M059J (cell line): ENCODE measurements at places on chromosomes 2 and 18. TPM values are rescaled to one million over a fixed set of nuclear protein-coding genes. Genes with fewer than 3 reads are reported as not detected.

The ADAM17 gene
- total RNA-seq: 27.6 and 34.0 TPM in 2 replicates

The CASP10 gene
- 6.4 and 7.9 TPM in 2 replicates for total RNA-seq

The C2orf72 gene
- total RNA-seq: 1.1 and 1.6 TPM in 2 replicates

The RTP5 gene
- total RNA-seq: not detected in 2 replicates

The GLI2 gene
- 0.76 and 4.3 TPM in 2 replicates for total RNA-seq

The PAX8 gene
- 5.2 and 6.1 TPM in 2 replicates for total RNA-seq

The PIK3C3 gene
- 62.1 and 67.3 TPM in 2 replicates for total RNA-seq

The SEPTIN10 gene
- total RNA-seq: 47.0 and 74.5 TPM in 2 replicates

The SCN7A gene
- total RNA-seq: not detected in 2 replicates

The TDRD15 gene
- total RNA-seq: not detected in 2 replicates

The ATG9A gene
- total RNA-seq: 61.5 and 73.3 TPM in 2 replicates

GRCh38 chr2:96333708-96334107 lies 1.9 kb upstream of the NCAPH start:
- no peak for DNase-seq

GRCh38 chr2:233072838-233073237 lies 12.7 kb downstream of the INPP5D start:
- no peak for DNase-seq

- DNase-seq: no peak
These were observed 134.1 kb downstream of the COPS8 start for GRCh38 chr2:237219826-237220225.

- DNase-seq: peak; percentile 46
These were observed 86.0 kb downstream of the OSBPL6 start for GRCh38 chr2:178280244-178280852.

- DNase-seq: no peak
These were observed 59.9 kb downstream of the INPP4A start for GRCh38 chr2:98504381-98505109.

DNA sequence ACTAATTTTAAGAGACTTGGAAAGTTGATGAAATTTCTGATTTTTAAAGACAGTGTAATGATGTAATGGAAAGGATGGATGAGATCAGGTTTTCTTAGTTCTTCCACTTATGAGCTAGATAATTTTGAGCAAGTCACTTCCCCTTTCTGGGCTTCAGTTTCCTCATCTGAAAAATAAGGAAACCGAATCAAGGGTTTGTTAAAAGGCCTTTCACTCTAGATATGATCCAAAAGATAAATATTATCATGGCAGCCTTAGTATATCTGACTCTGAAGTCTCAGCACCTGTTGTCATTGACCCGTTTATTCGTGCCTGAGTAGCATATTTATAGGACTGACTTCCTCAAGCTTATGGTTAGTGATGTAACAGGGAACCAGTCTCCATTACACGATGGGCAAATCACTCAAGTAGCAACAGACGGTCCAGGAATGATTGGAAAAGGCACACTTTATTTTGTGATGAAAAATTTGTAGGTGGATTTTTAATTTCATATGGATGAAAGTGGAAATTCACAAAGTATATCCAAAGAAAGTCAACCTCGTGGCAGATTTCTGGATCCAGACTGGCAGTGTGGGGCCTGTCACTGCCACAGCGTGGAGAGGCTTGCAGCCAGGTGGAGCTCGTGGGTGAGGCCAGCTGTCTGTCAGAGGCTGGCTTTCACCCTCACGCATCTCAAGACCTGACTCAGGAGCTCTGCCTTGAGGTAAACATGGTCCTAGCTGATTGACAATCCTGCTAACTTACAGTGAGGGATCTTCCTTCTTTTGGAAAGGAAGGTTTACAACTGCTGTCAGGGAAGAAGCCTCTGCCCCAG lies 137.9 kb upstream of the CXCR4 start:
- DNase-seq: no peak

- DNase-seq: no peak
These were observed 2.4 kb upstream of the KCNF1 start for GRCh38 chr2:10909050-10909995.

DNA sequence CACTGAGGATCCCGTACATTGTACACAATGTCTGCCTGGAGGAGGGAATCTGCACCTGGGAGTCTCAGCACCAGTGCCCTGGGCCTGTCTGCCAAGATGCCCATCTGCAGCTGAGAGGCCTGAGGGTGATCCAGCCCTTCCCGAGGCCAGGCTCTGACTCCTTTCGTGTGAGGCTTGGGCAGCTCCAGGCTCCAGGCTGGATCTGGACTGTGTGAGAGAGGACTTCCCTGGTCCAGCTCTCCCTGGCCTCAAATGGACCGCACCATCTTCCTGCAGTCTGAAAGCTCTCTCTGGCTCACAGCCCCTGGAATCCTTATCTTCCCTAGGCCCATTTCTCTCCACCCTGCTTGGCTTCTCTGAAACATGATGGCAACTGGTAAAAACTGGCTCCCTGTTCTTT lies 324.6 kb downstream of the DYSF start:
- no peak for DNase-seq

- DNase-seq: peak; percentile 54
These were observed 65.6 kb downstream of the ATP8B1 start for GRCh38 chr18:57737400-57738060.

DNA sequence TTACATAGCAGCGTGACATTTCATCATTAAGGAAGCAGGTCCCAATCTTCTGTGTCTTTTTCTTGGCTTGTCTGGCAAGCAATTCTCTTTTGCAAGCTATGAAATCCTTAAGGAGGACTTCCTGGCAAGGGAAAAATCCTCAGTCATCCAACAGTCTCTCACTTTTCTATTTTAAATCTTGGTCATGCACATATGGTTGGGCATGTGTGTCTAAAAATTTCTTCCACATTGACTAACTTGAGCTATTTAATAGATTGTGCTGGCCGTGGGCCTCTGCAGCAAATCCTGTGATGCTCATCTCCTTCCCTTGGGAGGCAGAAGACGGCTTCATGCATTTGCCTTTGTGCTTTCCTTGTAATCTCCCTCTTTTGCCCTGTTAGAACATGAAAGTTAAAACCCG lies 634.3 kb upstream of the FANCL start:
- DNase-seq: no peak

DNA sequence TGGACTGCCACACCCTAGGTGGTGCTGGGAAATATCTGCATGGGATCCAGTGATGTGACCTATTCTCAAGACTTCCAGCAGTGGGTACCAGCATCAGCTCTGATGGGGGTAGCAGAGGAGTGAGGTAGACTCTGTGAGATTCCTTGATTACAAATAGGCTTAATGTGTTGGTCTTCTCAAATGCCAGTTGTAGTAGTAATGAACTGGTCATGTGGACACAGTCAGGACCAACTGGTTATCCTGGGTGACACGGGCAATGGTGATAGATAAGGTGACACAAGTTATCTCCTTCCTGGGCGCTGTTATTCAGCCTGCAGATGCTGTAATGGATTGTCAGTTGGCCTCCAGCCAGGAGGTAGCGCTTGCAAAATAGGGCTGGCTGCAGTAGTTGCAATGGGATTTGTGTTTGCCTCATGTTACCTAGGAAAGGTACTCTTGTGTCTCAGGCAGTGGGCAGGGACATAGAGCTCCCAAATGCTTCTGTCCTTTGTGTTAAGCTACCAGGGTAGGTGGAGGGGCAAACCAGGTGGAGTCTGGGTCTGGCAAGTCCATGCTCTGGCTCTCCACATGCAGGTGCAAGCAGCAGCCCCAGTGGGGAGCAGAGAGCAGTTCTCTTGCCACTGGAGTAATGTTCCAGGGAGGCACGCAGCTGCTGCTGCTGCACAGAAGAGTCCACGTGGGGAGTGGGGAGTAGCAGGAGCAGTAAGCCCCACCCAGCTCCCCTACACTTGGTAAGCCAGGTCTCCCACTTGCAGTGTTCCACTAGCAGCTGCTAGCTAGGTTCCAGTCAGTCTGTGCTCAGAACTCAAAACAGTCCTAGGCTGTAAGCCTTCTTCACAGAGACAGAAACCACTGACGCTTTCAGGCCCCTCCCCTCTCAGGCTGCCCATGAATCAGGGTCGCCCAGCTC lies 505.4 kb upstream of the DDX18 start:
- no peak for DNase-seq

- peak; percentile 72 for DNase-seq
These were observed 172 bp downstream of the PRKD3 start for GRCh38 chr2:37324536-37324785.

GRCh38 chr18:3760741-3761140 lies 310.8 kb downstream of the TGIF1 start:
- DNase-seq: no peak

- DNase-seq: no peak
These were observed 13.5 kb downstream of the CCDC121 start for GRCh38 chr2:27615316-27615715.

DNA sequence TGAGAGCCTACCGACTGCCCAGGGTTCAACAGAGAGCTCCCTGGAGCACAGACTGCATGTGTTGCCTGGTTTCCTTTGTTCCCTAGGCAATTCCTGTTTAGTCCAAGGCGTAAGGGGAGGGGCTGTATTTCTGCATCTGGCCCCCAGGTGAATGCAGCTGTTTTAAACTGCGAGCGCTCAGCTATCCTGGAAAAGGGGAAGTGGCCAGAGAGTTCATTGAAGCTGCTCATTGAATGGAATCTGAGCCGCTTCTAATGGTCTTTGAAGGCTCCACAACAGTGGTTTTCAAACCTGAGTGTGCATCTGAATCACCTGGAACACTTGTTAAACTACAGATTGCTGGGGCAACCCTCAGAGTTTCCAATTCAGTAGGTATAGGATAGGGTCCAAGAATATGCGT lies 18.1 kb downstream of the MAPK4 start:
- DNase-seq: no peak

GRCh38 chr2:145739681-145740080 lies 1219.8 kb upstream of the ZEB2 start:
- no peak for DNase-seq

DNA sequence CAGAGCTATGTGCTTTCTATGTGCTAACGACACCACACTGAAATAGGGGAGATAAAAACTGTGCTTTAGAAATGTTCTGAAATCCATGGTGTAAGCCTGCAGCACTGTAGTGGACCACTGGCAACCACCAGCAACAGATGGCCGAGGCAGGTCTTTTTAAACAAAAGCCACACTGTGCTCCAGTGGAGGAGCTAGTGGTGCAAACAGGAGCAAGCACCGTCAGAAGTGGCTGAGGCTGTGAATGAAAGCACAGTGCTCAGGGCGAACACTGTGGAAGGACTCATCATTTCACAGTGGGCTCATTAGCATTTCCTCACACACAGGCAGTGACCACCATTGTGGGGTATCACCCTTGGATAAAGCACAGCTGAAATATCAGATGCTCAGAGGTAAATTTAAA lies 22.9 kb upstream of the MTX2 start:
- DNase-seq: no peak

DNA sequence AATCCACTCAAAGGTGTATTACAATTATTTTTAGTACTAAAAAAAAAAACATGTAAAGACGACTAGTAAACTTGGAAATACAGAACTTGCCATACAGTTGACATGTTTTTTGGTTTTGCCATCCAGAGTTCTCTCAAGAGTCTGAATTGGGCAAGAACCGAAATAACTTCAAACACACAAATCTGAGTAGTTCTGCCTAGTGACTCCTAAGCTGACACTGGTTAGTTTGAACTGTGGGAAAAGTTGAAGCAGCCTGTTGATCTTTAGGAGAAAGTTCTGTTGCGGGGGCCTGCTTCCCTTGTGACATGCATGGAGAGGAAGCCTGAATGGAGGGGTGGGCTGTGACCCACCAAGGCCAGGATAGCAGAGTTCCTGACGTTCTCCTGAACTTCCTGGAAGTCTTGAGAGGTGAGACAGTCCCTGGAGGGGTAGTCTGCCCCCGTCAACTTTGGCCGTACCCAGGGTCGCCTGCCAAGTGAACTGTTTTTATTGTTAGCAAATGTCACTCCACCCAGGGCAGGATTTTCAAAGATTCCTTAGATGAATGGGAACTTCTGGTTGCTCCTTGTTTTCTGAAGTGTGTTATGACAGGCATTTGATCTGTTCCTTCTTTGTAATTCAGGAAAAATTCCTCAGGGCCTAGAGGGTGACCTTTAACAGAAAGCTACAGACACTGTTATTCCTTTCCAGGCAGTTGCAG lies 85.6 kb upstream of the SPTBN1 start:
- no peak for DNase-seq

DNA sequence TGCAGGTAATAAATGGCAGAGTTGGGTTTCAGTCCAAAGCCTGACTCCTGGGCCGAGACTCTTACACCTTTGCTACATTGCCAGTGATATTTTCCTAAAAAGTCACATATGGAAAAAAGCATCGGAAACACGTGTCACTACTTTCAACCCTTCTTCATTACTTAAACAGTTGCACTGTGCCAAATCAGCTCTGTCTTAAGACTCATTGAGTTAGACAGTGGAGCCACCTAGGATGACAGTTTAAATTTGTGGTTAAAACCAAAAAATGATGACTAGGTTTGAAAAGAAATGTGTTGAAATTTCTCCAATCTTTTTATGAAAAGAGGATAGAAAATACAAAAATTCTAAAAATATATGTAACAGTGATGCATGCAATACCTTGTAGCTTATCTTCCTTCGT lies 97.5 kb downstream of the TMEM247 start:
- DNase-seq: no peak

DNA sequence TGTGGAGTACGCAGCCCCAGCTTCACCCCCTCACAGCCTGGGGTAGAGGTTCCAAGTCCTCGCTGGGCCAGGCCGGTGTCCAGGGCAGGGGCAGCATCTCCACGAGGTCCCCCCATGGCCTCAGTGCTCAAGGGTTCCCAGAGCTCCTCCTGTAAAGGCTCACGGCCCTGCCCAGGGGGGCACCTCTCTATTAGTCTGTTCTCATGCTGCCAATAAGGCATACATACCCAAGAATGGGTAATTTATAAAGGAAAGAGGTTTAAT lies 38.8 kb downstream of the TDRD15 start:
- no peak for DNase-seq

- DNase-seq: peak; percentile 52
These were observed 17.9 kb downstream of the CAPN10 start for GRCh38 chr2:240604291-240604938.

GRCh38 chr2:80255918-80256781 lies 48.4 kb downstream of the LRRTM1 start:
- peak; percentile 9 for DNase-seq

DNA sequence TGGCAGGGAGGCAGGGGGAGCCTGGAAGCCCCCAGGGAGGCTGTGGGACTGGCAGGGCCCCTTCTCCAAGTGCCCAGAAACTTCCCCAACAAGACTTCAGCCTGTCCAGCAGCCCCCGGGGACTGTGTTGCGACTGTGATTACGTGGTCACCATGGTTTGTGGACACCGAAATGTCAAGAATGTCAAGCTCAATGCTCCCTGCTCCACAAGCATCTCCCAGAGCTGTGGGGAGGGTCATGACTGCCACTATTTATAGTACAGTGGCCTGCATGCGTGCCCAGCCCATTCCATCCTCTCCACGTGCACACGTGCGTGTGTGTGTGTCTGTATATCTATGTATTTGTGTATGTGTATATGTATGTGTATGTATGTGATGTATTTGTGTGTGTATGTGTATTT lies 93.8 kb upstream of the MBOAT2 start:
- DNase-seq: no peak

DNA sequence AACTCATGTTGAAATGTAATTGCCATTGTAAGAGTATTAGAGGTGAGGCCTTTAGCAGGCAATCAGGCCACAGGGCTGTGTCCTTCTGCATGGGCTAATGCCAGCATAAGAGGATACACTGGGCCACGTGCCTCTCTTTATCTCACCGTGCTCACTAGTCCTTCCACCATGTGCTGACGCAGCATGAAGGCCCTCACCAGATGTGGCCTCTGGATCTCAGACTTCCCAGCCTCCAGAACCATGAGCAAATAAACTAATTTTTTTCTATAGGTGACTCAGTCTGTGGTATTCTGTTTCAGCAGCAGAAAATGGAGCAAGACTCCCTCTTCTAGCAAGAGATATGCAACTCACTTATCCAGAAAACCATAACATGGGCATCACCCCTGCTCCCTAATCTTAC lies 149.7 kb upstream of the ZNF236 start:
- peak; percentile 17 for DNase-seq
